Kidney tubule cell (primary cell): ENCODE measurements at places on chromosomes 16 and 17.
A peak's percentile ranks its signal among the peaks of the same experiment; 100 is the strongest.

- no peak for DNase-seq
Measured at GRCh38 chr16:4548124-4548523, 8.0 kb upstream of the C16orf96 start.

GRCh38 chr17:31489295-31490018 is 98.0 kb downstream of the RAB11FIP4 start:
- DNase-seq = peak; percentile 54

GRCh38 chr17:42827472-42827871 is 3.4 kb upstream of the BECN1 start:
- DNase-seq = no peak

GRCh38 chr17:55699181-55699860 is 23.3 kb downstream of the TMEM100 start:
- peak; percentile 23 for DNase-seq

DNA sequence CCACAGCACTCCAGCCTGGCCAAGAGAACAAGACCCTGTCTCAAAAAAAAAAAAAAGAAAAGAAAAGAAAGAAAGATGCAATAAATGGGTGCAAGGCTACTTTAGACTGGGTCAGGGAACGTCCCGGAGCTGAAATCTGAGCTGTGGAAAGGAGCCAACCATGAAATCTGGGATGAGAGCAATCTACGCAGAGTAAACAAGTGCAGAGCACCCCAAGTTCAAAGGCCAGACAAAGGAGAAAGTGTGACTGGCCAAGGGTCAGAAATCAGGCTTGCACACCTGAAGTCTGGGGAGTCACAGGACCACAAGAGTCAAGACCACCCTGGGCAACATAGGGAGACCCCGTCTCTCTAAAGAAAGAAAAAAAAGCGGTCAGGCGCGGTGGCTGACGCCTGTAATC is 2.8 kb downstream of the SHMT1 start:
- no peak for DNase-seq

GRCh38 chr17:72394531-72394930 is 273.7 kb downstream of the SOX9 start:
- no peak for DNase-seq
